BJ (cell line): ENCODE measurements at places on chromosomes 7 and 10.

GRCh38 chr7:110774071-110774470 lies 316.9 kb upstream of the LRRN3 start:
- no peak for DNase-seq

DNA sequence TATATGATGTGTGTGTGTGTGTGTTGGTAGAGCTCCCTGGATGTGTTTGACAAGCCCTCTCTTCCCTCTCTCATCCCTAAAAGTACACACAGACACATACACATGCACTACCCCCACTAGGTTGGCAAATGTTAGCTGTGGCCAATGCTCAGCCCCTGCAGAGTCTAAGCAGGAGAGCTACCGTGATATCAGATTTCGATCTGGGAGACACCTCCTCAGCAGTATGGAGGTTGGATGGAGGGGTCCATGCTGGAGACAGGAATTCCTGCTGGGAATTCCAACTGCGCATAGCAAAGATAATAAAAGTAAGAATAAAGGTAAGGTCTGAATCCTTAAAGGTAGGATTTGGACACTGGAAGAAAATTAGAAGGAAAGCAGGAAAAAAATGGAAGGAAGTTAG lies 85.7 kb downstream of the C10orf90 start:
- no peak for DNase-seq

GRCh38 chr7:25839084-25839769 lies 312.8 kb upstream of the NFE2L3 start:
- no peak for DNase-seq

DNA sequence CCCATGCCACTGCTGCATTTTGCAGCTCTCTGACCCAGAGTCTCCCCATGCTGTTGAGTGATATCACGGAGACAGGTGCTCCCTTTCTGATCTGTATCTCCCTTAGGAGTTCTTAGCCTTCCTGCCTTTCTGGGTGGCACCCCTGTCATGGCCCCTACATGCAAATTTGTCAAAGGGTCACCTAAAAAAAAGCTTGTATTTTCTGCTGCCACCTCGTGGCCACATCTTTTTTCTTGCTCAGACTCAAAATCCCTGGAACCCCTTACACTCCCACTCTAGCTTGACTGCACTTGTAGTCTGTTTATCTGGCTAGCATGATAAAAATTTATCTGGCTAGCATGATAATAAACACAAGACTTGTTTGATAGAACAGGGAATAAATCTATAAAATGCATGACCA lies 809.1 kb downstream of the SORCS1 start:
- no peak for DNase-seq

DNA sequence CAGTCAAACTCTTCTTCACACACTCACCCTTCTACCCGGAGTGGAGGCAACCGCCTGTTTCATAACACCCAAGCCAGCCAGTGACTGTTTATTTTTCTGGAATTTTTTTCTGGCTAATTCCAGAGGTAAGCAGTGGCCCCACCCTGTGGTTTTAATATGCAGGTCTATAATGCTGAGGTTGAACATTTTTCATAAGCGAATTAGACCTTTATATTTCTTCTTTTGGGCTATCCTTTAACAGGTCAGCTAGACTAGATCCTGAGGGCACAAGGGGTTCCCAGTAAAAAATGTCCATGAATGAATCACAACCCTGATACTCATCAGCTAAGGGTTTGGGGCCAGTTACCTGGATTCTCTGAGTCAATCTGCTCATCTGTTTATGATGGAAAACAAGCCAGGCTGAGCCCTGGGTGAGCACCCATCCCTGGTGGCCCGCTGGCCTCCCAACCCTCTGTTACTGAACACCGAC lies 76.2 kb downstream of the GRB10 start:
- DNase-seq: no peak

DNA sequence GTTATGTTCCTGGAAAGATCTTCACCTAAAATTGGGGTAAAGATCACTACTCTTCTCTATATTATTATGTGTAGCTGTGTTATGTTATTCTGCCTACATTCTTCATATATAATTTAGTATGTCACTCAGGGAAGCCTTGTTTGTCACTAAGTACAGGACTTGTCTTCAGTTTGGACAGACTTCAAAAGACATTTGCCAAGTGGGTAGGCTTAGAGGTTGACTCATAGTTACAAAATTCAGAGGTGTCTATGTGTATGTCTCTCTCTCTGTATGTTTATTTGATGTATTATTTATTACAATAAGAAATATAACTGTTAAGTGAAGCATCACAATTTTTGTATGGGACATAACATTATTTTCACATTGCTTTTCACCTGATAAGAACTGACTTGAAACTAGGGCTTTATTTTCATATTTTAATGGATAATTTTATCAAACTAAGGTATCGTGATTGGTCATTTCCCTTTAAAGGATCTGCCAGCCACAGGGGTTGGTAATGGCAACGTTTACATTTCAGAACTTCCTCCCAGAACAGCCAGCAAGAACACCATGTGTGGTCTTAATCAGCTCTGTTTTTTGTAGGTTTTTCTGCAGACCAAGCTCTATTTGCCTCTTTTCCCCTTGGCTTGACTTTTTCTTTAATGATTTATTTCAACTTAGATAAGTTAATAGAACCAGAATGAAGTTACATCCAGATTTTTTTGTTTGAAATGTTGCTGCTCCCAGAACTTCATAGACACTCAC lies 262.1 kb upstream of the CACNA2D1 start:
- DNase-seq: no peak

GRCh38 chr7:115113776-115114175 lies 191.9 kb downstream of the MDFIC start:
- no peak for DNase-seq

DNA sequence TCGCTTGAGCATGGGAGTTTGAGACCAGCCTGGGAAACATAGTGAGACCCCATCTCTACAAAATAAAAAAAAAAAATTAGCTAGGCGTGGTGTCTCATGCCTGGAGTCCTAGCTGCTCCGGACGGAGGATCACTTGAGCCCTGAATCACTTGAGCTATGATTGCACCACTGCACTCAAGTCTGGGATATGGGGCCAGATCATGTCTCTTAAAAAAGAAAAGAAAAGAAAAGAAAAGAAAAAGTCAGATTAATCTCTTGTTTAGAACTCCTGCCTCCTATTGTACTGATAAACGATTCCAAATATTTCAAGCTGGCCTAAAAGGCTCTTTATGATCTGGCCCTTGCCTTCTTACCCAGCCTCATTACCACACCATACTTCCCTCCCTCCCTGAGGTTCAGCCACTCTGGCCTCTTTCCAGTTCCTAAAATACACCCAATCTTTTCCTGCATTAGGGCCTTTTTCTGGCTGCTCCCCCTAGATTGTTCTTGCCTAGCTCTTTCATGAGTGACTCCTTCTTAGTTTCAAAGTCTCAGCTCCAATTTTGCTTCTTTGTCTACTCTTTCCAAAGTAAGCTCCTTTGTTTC lies 41.7 kb downstream of the VCL start:
- DNase-seq: no peak

- DNase-seq: no peak
These were observed 39.3 kb downstream of the RABGEF1 start for GRCh38 chr7:66779669-66780409.

DNA sequence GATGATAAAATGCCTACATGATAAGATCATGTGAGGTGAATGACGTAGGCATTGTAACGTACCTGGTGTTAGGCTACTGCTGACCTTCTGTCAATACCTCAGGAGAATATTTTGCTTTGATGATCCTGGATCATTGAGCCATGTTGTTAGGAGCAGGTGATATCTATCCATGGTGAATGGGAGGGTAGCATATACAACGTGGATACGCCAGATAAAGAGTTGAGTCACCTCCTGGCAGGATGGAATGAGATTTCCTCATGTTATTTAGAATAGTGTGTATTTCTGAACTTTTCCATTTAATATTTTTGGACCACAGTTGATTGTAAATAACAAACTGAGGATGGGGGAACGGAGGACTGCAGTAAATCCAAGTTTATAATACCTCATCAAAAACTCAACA lies 11.8 kb upstream of the CLDN12 start:
- DNase-seq: no peak

DNA sequence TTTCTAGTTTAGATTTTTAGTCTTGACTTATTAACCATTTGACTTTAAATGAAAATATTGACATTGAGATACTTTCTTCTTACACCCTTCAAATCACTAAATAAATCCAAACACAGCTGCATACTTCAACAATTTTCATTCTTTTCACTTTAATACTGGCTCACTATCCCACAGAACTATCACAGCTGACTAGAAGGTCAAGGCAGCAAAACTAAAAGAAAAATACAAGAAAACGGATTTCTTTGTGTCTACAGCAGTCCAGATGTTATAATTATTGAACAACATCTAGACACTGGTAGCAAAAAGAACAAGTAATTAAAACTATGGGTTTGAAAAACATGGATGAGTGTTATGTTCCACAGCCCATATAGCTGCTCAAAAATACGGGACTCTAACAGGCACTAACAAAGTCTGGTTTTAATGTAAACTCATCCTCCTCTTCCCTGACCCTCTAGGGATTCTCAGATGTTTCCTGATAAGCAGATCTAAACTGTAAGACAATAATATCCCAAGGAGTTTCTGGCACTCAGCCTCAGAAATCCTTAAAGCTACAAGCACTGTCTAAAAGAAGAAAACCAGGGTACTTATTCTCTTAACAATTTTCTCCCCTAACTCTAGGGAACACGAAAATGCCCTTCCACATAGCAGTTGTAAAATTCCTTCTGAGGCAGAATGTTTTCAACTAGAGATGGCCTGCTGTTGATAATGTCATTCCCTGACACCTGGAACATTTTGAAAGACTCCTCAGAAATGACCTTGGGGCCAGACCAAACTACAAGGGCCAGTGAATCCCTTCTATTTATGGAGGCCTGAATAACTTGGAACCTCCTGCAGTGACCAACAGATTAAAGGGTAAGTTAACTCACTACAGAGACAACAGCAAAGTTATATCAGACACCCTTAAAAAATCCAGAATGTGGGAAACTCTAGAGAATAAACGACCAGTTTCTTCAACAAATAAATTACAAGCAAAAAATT lies 12.8 kb downstream of the DNMBP start:
- no peak for DNase-seq

DNA sequence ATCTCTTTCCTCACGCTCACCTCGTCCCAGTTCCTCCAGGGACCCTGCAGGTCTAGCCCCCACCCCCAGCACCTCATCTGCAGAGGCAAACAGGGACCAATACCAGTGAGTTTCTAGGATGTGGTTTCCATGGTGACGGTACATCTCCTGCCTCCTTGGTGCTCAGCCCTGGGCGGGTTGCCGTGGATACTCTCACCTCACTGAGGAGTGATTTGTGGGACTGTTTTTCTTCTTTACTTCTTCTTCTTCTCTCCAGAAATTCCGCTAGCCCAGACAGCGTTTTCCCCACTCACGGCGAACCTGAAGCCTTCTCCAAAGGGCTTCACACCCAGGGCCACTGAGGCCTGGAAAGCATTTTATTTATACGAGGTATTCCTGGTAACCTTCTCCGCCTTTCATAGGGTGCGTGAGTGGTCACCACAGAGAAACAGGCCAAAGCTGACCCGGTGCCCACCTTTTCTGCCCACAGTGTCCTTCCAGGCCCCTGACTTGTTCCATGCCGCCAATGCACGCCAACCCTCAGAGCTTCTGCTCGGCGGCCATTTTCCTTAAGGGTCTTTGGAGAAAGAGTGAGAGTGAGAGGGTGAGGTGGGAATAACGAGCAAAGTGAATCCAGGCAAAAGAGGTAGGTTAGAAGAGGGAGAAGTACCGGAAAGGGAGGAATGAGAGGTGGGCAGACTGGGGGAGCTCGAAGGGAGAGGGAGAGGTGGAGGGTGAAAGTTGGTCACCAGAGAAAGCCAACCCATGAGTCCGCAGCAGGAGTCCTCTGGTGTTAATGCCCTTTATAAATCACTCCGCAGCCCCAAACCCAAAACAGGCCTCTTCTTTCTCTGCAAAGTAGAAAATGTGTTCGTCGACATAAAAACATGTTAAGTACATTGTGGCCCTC lies 15.5 kb downstream of the FAM241B start:
- DNase-seq: no peak

DNA sequence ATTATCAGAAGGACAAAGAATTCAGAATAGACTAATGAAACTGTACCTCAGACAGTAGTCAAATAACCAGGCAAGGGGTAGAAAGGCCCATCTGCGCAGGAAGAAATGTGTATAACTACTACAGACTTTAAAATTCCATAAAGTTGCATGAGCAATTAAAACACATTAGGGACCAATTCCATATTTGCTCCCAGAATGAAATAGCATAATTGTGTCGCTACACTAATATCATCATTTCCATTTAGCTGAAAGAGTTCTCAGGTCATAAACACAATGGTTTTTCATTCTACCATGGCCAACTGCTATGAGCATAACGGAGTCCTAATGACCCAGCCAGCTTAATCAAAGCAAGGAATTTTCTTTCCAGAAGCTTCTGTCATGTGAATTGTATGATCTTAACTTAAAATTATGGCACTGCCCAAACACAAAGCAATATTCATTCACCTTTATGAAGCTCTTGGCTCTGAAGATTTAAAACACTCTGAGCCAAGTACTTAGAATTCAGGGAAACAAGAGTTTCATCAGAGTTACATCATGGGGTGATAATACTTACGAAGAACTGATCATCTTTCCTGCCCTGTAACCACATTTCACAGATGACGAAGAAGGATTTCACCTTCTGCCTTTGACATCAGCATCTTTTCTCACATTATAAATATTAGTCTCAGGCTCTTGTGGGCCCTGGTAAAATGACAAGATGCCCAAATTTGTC lies 98.1 kb upstream of the DOCK1 start:
- no peak for DNase-seq

DNA sequence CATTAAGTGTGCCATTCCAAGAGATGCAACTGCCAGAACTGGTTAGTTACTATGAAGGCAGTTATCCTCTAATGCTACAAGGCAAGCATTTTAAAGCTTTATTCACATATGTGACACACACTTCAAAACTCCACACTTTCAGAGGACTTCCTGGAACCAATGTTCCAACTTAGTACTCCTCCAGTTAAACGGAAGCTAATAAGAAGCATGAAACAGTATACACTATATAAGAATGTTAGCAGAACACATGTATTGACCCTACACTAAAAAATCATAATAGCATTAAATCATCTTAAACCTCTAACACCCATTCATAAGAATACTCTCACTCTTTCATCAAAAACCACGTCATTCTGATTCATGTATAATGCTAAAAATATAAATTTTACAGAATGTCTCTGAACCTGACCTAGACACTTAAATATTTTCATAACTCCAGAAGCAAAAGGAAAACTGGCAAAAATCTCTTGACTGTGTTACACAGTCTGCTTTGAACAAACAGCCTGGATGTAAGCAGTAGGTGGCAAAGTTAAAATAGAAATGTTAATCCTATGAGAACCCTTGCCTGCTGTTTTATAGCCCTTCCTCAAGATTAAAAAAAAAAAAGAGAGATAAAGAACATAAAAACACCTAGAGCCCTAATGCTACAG lies 135.0 kb downstream of the SEMA3C start:
- no peak for DNase-seq

GRCh38 chr7:90173127-90173844 lies 19.0 kb downstream of the STEAP1 start:
- no peak for DNase-seq

- DNase-seq: no peak
These were observed 11.8 kb upstream of the MAP3K8 start for GRCh38 chr10:30422151-30422695.

DNA sequence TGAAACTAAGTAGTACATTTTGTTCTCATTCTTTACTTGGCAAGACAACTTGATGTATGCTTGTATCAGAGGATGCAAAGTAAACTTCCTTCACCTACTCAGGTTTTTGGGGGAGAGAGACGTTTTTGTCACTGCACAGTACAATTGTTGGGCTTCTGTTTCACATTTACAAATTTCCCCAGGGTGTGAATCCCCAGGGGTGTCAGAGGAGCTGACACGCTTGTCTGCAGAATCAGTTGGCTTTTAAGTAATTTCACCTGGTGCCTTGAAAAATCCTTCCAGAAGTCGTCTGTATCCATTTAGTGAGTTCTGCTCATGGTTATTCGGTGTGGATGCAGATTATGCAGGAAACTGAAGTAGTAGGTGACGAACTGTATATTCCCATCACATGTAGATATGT lies 1227.7 kb upstream of the CELF2 start:
- no peak for DNase-seq
